ENCODE measurements at places on chromosomes 4 and X.

- no peak for DNase-seq
Measured at GRCh38 chr4:156805696-156806095, 165.9 kb downstream of the PDGFC start.

GRCh38 chr4:99655308-99656081 lies 2.1 kb downstream of the C4orf54 start:
- no peak for DNase-seq

DNA sequence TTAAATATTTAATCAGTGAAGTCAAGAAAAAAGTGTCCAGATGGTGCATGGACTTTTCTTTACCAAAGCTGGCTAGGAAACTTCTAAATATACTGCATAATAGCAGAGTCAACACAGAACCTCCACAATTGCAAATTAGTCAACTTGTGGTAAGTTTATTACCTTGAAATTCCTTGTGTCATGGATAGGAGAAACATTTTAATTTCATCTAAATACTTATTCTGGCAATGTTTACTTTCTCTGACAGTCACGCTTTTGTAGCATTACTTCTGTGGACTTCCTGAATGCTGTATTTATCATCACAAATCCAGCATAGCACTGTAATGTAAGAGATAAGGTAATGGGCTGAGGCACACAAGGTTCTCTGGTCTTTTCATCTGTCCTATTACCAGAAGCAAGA lies 2266.1 kb downstream of the PCDH7 start:
- no peak for DNase-seq

GRCh38 chr4:11429699-11430045 lies 978 bp upstream of the HS3ST1 start:
- DNase-seq: peak; percentile 6

GRCh38 chr4:69775321-69775867 lies 15.0 kb upstream of the SULT1B1 start:
- DNase-seq: no peak
